ENCODE measurements at places on chromosomes 1 and 21.

DNA sequence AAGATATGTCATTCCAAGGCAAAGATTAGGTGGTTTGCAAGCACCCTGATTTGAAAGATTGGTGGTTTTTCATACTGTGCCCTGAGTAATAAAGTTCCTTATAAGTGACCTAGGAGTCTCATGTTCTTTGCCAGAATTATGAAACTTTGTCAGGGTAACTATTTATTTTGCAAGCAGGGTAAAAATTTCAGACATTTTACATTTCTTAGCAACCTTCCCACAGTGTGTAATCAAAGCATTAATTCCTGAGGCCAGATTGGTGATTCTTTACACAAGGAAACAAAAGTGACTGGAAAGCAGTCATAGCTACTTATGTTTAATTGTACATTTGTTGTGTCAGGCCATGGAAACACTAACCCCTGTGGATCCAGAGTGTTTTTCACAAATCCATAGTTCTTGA, 998.0 kb upstream of the B3GALT2 start:
- no peak for DNase-seq

- DNase-seq: no peak
Observed at GRCh38 chr1:27427816-27428315, 35.4 kb downstream of the GPR3 start.

GRCh38 chr1:2943686-2944260, 77.5 kb upstream of the ACTRT2 start:
- no peak for DNase-seq

- no peak for DNase-seq
Observed at GRCh38 chr1:172775606-172776005, 116.7 kb downstream of the FASLG start.

DNA sequence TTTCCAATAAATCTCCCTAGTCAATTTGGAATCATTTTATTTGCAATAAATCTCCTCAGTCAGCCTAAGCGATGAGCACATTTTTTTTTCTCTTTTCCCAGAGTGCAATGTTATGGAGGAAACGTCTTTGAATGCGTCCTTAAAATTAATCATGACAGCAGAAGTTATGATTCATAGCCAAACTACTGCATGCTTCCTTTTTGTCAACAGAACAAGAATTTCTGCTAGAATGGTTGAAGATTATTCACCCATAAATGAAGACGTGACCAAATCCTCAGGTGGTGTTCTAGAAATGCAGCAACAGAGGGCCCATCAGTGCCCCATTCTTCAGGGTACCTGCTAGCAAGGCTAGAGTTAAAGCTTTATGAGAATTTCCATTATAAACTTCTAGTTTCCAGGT, 407.9 kb upstream of the PKN2 start:
- no peak for DNase-seq

GRCh38 chr21:27206368-27206982, 239.6 kb upstream of the ADAMTS5 start:
- DNase-seq: no peak

- no peak for DNase-seq
Observed at GRCh38 chr1:164922585-164922984, 363.6 kb downstream of the PBX1 start.

- DNase-seq: no peak
Observed at GRCh38 chr21:40386294-40386911, 460.6 kb downstream of the DSCAM start.

GRCh38 chr1:169105434-169106094, 926 bp upstream of the ATP1B1 start:
- no peak for DNase-seq

DNA sequence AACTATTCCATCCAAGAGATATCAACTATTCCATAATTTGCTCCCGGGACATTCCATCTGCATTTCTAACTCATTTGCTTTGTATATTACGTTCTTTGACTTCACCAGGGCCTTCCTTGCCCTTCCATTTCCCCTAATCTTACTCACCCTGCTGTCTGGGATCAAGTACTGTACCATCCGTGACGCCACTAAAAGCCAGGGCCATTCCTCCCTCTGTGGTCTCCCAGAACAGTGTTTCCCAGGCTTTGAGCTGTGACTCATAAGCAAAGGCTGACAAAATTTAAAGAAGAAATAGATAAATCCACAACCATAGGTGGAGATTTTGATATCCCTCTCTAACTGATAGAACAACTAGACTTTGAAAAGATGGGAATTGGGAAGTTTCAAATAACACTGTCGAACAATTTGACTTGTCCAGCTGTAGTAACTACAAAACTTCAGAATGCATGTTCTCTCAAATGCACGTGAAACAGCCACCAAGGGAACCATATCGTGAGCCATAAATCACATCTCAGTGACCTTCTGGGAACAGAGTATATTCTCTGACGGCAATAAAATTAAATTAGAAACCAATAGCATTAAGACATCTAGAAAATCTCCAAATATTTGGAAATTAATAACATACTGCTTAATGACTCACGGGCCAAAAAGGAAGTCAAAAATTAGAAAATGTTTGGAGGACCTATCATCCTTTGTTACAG, 501.0 kb downstream of the SETD4 start:
- DNase-seq: no peak

DNA sequence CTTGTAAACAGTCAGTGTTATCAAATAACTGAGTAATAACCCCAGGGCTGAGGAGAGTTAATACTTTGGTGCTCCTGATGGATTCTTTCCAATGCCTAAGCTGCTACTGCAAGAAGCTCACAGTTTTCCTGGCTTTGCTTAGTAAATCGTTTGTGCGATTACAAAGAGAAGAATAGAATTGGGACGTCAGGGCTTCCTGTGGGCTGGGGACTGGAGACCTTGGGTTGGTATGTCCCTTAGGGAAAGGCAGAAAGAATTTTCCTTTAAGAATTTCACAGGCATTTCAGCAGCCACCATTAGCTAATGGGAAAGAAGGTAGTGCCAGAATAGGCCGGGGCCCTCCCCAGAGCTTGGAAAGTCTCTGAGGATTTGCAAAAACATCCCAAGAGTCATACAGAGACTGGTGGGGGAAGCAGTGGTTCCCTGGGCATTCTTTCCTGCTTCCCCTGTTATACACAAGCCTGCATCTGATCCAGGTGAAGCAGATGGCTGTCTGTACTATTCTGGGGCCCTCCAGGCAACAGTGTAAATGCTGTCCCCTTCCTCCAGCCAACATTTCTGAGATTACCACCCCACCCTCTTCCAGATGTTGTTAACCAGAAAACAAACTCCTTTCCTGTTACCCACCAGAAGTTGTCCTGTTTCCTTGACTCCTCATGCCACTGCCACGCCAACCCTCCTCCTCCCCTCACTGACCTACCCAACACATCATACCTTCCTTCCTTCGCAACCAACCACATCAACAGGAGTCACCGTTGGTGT, 40.2 kb downstream of the PLXNA2 start:
- no peak for DNase-seq

DNA sequence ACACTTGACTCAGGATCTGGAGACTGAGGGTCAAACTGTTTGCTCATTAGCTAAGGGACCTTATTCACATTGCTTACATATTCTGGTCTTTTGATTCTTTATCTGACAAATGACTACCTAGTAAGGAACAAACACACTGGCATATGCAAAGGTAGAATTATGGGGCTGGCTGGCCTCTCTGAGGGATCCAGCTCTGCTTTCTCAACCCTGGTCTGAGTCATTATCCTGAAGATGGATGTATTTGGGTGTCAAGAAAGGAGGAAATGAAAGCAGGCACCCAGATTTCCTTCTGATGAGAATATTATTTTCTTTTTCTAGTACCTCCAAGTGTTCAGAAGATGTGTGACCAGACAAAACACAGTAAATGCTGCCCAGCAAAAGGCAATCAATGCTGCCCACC, 6.0 kb downstream of the SMCP start:
- DNase-seq: no peak

GRCh38 chr1:185229981-185230380, 73.0 kb downstream of the SWT1 start:
- DNase-seq: no peak

DNA sequence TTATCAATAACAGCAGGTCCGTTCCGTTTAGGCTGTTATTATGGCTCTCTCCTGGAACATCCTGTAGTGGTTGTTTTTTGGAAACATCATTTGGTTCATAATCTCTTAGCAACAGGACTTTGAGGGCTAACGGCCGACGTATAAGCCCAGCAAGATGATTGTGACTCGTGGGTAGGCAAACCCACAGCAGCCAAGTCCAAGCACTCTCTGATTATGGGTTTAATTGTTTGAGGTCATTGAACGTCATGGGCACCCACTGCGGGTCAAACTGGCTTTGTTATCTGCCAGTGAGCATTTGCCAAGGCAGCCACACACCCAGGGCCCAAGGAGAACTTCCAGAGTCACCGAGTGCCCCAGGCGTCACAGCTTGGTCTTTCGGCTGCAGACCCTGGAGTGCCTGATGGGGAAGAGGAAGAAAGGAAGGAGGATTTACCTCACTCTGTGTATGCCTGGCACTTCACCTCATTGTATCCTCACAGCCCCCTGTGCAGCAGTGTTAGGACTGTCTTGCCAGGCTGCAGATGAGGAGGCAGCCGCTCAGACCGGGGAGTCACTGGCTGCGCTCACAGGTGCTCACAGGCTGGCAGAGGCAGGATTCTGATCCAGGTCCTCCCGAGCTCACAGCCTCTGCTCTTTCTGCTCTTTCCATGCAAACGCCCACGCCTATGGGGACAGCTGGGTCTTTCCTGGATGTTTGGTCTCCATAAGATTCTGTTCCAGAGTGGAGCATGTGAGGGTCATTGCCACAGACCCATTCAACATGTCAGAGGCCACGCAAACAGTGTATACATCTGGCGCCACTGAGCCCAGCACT, 30.8 kb upstream of the EPS8L3 start:
- no peak for DNase-seq

- DNase-seq: no peak
Observed at GRCh38 chr1:245380790-245381535, 226.2 kb downstream of the KIF26B start.

- DNase-seq: no peak
Observed at GRCh38 chr1:17097787-17098186, 21.5 kb downstream of the PADI2 start.

DNA sequence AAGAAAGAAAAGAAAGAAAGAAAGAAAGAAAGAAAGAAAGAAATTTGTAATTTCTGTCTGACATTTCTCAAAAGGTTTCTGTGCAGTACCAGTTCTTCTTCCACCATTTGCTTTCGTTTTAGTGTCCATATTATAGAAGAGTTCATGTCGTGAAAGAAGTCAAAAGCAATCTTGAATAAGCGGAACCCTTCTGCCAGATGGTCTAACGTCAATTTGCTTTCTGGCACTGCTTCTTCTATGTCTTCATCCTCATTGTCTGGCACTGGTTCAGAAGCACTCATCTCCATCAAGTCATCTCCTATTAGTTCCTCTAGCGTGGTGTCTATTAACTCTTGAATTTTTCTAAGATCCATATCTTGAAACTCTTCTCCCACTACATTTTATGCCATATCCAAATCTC, 170.0 kb upstream of the KCTD3 start:
- no peak for DNase-seq
